Cerebellum (tissue), 4 donors: ENCODE measurements at places on chromosomes 2 and 18. TPM values are rescaled to one million over a fixed set of nuclear protein-coding genes. Genes with fewer than 3 reads are reported as not detected.

The TSPYL6 gene
- 0.18 TPM for total RNA-seq

The ANKRD36C gene
- 271 TPM for total RNA-seq

The ANKRD44 gene
- total RNA-seq: 84.9 TPM

The PID1 gene
- 25.0 TPM for total RNA-seq

The OR6B3 gene
- total RNA-seq: not detected

The APOB gene
- 1.1 TPM for total RNA-seq

The MEIS1 gene
- 180 TPM for total RNA-seq

The DNAH7 gene
- total RNA-seq: 12.1 TPM

The RNF125 gene
- total RNA-seq: 2.5 TPM

The DSG4 gene
- not detected for total RNA-seq

The CIDEA gene
- total RNA-seq: not detected

The SALL3 gene
- total RNA-seq: 5.9 TPM

The BOD1L2 gene
- total RNA-seq: not detected

The MROH2A gene
- not detected for total RNA-seq

The DES gene
- 2.0 TPM for total RNA-seq

The CAPG gene
- total RNA-seq: 6.3 TPM

The ZC3H15 gene
- 69.9 TPM for total RNA-seq

The LTBP1 gene
- total RNA-seq: 8.6 TPM

The L3MBTL4 gene
- 2.9 TPM for total RNA-seq

The KLHL30 gene
- not detected for total RNA-seq

The RBM43 gene
- 3.8 TPM for total RNA-seq

The ANKRD53 gene
- total RNA-seq: 2.3 TPM

The COL6A3 gene
- 59.6 TPM for total RNA-seq

The CDK5R2 gene
- 4.9 TPM for total RNA-seq
